ENCODE measurements at places on chromosomes 5 and 9.

- no peak for DNase-seq
These were observed 338.6 kb downstream of the EBF1 start for GRCh38 chr5:158761161-158761560.

- DNase-seq: no peak
These were observed 37.1 kb downstream of the PLPP1 start for GRCh38 chr5:55497712-55498111.

- DNase-seq: no peak
These were observed 13.6 kb upstream of the GM2A start for GRCh38 chr5:151239237-151239861.

- peak; percentile 91 for DNase-seq
These were observed 93.4 kb downstream of the KCNIP1 start for GRCh38 chr5:170597109-170597751.

DNA sequence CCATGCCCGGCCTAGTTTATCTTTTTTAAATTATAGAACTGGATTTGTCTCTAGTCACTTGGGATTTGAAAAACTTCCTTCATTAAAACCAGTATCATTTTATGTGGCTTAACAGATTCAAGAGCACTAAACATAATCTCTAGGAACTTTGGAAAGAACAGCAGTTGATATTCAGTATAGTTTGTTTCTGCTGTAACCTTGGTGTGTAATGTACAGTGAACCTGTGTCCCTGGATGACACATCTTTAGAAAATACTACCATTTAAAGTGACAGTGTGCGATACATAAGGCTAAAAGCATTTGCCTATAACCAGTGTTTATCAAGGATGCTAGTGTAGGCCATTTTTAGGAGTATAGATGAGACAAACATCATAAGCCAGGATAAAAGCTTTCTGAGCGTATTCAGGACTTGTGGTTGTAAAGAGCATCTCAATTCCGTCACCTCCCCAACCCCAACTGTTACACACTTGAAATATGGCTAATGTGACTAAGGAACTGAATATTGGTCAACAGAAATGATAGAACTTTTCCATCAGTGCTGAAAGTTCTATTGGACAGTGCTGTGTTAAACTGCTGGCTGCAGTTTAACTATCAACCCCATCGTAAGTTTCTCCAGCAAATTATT is 4.4 kb downstream of the SNX18 start:
- no peak for DNase-seq

DNA sequence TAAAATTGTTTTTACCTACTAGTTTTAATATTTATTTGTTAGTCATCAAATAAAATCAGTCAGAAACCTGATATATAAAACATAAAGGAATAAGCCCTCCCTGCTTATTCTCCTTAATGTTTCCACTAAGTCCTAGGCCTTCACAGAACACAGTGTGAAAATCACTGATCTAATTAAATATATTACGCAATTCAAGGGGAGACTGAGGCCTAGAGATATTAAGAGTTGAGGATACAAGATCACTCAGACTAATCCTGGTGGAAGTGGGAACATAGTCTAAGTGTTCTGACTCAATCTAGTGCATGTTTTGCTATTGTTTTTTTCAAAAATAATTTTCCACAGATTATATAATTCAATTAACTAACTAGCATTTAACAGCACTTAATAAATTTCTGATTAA is 401.1 kb downstream of the SLCO4C1 start:
- no peak for DNase-seq

DNA sequence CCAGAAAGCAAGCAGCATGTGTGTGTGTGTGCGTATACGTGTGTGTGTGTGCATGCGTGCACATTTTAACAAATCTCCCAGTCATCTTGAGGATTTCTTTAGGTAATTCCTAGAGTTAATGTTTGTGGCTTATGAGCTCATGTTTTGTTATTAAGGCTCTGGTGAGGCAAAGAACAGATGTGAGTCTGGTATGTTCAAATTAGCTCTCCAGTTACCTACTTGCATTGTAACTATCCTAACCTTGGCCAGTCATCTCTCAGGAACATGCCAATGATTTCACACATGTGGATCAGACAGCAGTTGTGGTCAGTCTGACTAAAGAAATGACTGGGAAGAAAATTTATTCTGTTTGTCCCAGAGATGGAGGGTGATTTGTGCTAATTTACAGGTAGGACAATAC is 163.1 kb downstream of the IZUMO3 start:
- no peak for DNase-seq

GRCh38 chr5:3301306-3301705 is 294.3 kb upstream of the IRX1 start:
- DNase-seq: no peak

DNA sequence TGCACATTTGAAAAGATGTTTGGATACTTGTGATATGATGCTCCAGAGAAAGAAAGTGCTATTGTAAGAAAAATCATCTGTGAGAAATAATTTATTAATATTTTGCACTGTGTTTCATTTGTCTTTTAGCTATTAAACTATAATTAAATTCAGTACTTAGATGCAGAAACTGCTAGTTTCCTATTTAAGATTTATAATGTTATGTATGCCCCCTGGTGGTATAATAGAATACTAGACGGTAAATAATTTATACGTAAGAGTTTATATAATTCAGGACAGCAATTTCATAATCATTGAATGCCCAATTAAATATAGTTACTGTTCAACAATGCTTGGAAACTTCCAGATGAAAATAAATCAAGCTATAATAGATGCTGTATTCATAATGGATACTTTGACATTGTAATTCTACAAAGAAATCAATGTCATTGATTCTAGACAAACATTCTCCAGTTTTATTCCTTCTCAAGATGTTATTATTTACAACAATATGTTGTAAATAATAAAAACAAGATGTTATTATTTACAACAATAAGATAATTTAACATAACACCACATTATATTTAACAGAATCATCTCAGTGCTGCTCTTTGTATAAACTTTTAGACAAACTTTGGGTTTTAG is 101.0 kb downstream of the TMEM232 start:
- DNase-seq: no peak
